Right lobe of liver (tissue), 6 donors: ENCODE measurements at places on chromosomes 4 and X. TPM values are rescaled to one million over a fixed set of nuclear protein-coding genes. Genes with fewer than 3 reads are reported as not detected.

DNA sequence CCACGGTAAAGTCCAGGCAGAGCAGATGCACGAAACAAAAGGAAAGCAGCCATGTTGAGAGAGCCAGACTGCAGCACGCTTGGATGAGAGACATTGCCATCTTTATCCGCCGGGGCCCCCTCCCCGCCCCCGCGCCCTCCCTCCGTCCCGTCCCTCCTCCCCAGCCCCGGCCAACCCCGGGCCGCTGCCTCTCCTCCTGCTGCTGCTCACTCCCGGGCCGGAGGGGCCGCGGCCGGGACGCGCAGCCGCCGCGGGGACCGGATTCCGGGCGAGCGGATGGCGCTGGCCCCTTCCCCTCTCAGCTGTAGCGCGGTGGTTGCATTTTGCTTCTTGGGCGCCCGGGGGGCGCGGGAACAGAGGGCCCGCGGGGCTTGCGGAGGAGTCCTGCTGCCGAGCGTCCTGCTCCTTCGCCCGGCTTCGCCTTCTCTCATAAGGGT, 542 bp downstream of the RNF150 start:
- peak; percentile 29 for DNase-seq

DNA sequence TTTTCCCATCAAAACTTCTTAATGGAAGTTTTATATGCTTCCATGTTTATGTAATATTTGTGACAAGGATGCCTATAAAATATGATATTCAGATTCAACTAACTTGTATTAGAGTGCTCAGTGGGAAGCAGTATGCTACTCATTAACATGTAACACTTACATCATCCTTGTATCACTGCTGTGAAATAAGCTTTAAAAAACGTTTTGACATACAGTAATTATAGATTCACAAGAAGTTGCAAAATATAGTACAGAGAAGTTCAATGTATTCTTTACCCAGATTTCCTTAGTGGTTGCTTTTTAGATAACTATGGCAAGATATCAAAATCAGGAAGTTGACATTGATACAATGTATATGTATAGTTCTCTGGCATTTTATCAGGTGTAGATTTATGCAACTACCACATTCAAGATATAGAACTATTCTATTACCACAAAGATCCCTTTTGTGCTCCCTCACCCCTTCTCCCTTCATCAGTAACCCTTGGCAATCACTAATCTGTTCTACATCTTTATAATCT, 56.3 kb downstream of the DTHD1 start:
- no peak for DNase-seq

GRCh38 chr4:15936495-15936894, 2.0 kb downstream of the FGFBP1 start:
- no peak for DNase-seq

DNA sequence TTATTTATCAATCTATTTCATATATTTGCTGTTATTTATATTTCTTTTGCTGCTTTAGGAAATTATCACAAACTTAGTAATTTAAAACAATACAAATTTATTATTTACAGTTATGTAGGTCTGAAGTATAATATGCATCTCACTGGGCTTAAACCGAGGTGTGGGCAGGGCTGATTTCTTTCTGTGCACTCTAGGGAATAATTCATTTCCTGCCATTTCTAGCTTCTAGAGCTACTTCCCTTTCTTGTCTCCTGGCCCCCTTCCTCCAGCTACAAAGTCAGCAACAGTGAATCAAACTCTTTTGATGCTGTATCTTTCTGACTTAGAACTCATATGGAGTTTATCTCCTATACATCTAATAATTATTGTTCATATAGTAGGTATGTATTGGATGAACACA, 303.5 kb upstream of the ARSJ start:
- DNase-seq = no peak

DNA sequence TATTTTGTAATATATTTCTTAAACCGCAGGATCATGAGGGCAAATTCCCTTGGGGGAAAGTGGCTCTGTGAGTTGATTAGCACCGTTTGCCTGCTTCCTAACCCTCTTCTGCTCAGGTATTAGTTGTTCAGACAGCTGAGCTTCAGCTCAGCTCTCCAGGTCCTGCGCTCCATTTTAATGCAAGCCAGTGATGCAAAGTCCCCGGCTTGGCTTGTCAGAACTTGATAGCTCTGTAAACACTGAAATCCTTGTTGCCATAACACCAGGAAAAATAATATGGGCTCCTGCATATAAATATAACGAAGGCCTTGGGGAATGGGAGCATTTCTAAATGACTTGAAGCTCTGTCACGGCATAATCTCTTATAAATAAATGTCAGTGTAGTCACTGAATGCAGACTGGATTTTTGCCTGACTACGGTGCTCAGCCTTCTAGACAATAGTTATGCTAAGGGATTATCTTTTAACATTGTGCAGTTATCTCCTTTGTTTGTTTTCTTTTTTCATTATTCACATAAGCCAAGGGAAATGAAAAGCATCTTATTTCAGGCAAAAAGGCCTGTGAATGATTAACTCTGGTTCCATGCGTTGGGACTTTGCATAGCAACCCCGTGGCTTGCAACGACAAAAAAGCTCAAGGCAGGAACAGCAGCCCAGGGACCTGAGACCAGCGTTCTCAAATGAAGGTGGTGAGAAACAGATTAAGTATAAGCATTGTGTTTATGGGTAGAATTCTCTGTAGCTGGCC, 253.2 kb downstream of the SPRY1 start:
- DNase-seq = no peak

GRCh38 chr4:168154546-168155277, 62.4 kb downstream of the ANXA10 start:
- DNase-seq = no peak

- DNase-seq = no peak
Measured at GRCh38 chrX:17098516-17099247, 152.2 kb downstream of the REPS2 start.

GRCh38 chr4:118817178-118817930, 18.6 kb downstream of the SEC24D start:
- no peak for DNase-seq

DNA sequence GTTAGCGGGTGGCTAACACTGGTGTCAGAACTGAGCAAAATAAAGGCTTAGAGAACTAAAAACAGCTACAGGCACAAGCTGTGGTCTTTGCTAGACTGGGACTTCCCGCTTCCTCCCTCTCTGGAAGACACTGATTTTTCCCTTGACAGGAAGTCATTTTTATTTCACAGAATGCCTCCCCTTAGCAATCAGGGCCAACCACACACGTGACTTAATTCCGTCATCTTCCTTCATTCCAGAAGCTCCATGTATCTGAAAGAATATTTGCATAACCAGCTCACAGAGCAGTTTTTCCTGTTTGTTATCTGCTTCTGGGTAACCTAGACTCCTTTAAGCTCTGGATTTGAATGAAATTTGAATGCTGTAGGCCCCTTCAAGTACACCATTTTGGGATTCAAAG, 327.5 kb upstream of the FRG1 start:
- no peak for DNase-seq

GRCh38 chrX:1741816-1742394, 127.0 kb downstream of the ASMT start:
- DNase-seq = no peak

Gene SPARCL1
- total RNA-seq = 14.3 TPM

Gene SCARB2
- total RNA-seq = 116 TPM

Gene GJB1
- 250 TPM for total RNA-seq

Gene F8A1
- total RNA-seq = 24.7 TPM

Gene PCDH7
- 0.43 TPM for total RNA-seq
